ENCODE measurements at places on chromosomes 6 and 20. TPM values are rescaled to one million over a fixed set of nuclear protein-coding genes. Genes with fewer than 3 reads are reported as not detected.

GRCh38 chr6:142903812-142904211 is 41.2 kb downstream of the HIVEP2 start:
- H3K36me3 ChIP-seq = no peaks in the 10 kb centered on the region
- H3K4me1 ChIP-seq = peaks cover 91% of the 10 kb centered on the region
- H3K4me3 ChIP-seq = peak overlapping the region; percentile 33
- DNase-seq = peak; percentile 41
- H3K27me3 ChIP-seq = no peaks in the 10 kb centered on the region

The SPTLC3 gene
- 0.26 TPM for total RNA-seq

DNA sequence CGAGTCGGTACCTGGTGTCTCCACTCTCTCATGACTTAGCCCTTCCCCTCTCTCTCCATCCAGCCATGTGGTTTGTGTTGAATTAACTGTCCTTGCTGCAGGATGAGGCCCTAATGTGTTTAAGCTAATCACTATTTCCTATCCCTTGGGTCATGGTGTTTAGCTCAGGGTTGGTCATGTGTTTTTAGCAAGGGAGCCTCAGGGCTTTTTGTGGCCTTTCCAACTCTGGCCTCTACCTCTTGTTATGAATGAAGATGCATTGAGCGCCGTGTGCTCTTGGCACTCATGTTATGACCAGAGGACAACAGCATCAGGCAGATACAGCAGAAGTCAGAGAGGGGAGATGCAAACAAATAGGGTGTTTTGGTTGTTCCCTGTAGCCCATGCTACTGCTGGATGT is 674.2 kb upstream of the FLRT3 start:
- H3K27me3 ChIP-seq = no peaks in the 10 kb centered on the region
- no peaks in the 10 kb centered on the region for H3K36me3 ChIP-seq
- H3K4me1 ChIP-seq = no peaks in the 10 kb centered on the region

DNA sequence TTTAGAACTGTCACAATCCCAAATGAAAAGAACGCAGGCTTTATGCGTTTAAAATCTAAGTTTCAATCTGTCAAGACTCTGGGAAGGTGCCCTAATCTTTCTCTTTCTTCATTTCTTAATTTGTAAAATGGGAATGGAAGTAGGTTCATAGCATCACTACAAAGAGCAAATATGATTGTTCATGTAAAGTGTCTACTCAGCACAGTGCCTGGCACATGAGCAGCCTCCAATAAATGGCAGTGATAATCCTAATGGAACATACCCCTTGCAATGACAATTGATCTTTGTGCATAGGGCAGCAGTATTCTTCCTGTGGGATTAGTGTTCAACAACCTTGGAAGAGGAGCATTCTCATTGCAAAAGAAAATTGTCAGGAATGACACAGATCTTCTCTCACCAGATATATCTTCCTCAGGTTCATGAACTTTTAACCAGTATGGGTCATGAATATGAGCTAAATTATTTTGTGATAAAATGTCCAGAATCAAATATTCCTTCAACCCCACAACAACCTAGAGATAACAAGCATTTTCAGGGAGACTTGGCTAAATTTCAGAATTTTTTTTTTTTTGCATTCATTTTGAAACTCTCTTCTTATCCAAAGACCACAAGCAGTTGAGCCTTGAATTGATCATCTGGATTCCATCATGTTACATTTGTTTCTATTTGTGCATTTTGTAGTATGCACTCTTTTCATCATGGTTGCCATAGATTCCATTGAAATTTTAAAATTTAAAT is 149.1 kb downstream of the TBX18 start:
- no peaks in the 10 kb centered on the region for H3K4me1 ChIP-seq
- no peak overlapping the region for H3K27ac ChIP-seq
- no peak for DNase-seq
- no peaks in the 10 kb centered on the region for H3K36me3 ChIP-seq

GRCh38 chr6:131377112-131377705 is 195.8 kb upstream of the ARG1 start:
- DNase-seq = no peak
- H3K4me1 ChIP-seq = no peaks in the 10 kb centered on the region
- H3K27ac ChIP-seq = no peak overlapping the region
- no peaks in the 10 kb centered on the region for H3K27me3 ChIP-seq
- H3K36me3 ChIP-seq = no peaks in the 10 kb centered on the region
- H3K4me3 ChIP-seq = no peak overlapping the region

The FNDC11 gene
- total RNA-seq = 1.2 TPM

- DNase-seq = no peak
- H3K27me3 ChIP-seq = peaks cover 12% of the 10 kb centered on the region
- peaks cover 9% of the 10 kb centered on the region for H3K4me1 ChIP-seq
- no peak overlapping the region for H3K4me3 ChIP-seq
These were observed 8.9 kb upstream of the AHCY start for GRCh38 chr20:34312024-34312460.

DNA sequence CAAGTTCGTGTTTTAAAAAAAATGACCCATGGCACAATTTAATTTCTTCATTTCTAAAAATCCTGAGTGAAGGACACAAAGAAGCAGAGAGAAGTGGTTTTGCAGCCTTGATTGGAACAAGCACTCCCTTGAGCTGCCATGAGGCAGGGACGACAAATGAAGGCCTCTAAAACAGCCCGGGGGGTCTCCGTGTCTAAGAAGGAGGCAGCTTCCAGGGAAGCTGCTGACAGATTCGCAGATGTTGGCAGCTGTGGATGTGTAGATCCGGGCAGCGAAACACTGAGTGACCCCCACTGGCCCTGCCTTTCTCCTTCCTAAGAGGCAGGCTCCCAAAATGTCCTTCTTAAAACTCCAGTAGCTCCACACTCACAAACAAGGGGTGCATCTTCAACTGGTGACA is 9.6 kb upstream of the LBP start:
- no peak for DNase-seq
- no peaks in the 10 kb centered on the region for H3K4me1 ChIP-seq
- H3K36me3 ChIP-seq = no peaks in the 10 kb centered on the region
- H3K4me3 ChIP-seq = no peak overlapping the region
- no peaks in the 10 kb centered on the region for H3K27me3 ChIP-seq

- H3K4me1 ChIP-seq = peaks cover 6% of the 10 kb centered on the region
- no peaks in the 10 kb centered on the region for H3K27me3 ChIP-seq
- DNase-seq = no peak
- no peak overlapping the region for H3K4me3 ChIP-seq
- H3K36me3 ChIP-seq = no peaks in the 10 kb centered on the region
These were observed 51.2 kb upstream of the TPD52L1 start for GRCh38 chr6:125102411-125102810.

DNA sequence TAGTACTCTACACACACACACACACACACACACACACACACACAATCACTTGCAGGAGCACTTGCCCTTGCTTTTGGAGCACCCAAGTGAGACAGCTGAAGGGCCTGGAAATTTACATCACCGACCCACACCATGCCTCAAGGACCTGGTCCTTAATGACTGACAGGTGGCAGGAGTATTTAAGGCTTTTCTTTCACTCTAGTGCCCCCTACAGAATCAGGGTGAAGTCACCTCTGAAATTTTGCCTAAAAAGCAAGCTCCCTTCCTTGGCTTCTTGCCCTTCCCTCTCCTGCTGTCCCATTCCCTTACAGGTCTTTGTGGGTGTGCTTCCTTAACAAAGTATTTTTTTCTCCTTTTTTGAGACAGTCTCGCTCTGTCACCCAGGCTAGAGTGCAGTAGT is 353.5 kb upstream of the IRAK1BP1 start:
- no peak for DNase-seq
- no peaks in the 10 kb centered on the region for H3K36me3 ChIP-seq
- H3K4me1 ChIP-seq = no peaks in the 10 kb centered on the region
- H3K4me3 ChIP-seq = no peak overlapping the region
- no peaks in the 10 kb centered on the region for H3K27me3 ChIP-seq

The C20orf141 gene
- total RNA-seq = not detected

- no peaks in the 10 kb centered on the region for H3K4me1 ChIP-seq
- H3K36me3 ChIP-seq = no peaks in the 10 kb centered on the region
- no peaks in the 10 kb centered on the region for H3K27me3 ChIP-seq
- DNase-seq = no peak
These were observed 93.3 kb downstream of the CRYBG1 start for GRCh38 chr6:106453756-106454367.

DNA sequence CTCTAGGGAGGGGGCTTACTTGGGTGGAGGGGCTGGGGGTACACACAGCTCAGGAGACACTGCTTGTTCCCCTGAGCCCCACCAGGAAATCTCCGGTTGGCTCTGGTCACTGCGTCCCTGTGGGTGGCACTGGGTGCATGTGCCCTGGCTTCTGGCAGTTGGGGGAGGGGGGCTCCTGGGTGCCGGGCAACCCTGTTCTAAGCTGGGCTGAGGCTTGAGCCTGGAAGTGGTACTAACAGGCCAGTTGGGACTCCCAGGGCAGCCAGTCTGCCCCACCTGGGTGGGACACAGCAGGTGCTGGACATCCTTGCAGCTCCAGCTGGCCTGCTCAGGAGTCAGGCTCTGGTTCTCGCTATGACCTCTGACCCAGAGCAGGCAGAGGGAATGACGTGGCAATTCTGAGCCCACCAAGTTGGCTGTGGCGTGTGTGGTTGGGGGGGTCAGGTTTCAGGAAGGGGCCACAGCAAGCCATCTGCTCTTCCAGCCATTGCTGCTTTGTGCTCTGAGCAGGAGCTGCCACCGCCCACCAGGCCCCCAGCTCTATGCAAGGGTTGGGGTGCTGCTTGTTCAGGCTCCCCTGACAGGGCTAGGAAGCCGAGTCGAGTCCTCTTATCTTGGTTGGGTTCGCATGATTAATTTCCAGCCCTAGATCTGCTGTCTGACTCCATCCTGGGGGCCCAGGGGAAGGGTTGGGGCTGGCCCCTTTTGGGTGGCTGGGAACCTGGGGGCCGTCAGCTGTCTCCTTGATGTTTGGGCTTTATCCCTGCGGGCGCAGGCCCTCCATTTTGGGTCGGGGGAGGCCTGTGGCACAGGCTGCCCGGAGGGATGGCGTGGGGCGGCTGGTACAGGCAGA is 590 bp downstream of the C20orf204 start:
- no peak overlapping the region for H3K27ac ChIP-seq
- DNase-seq = no peak
- H3K4me3 ChIP-seq = no peak overlapping the region
- H3K4me1 ChIP-seq = peaks cover 69% of the 10 kb centered on the region
- no peaks in the 10 kb centered on the region for H3K27me3 ChIP-seq

The ZSCAN23 gene
- total RNA-seq = 1.1 TPM

- H3K27ac ChIP-seq = peak overlapping the region; percentile 45
- H3K27me3 ChIP-seq = no peaks in the 10 kb centered on the region
- H3K36me3 ChIP-seq = peaks cover 7% of the 10 kb centered on the region
- peaks cover 93% of the 10 kb centered on the region for H3K4me1 ChIP-seq
These were observed 57.9 kb downstream of the ELOVL5 start for GRCh38 chr6:53290537-53291510.

DNA sequence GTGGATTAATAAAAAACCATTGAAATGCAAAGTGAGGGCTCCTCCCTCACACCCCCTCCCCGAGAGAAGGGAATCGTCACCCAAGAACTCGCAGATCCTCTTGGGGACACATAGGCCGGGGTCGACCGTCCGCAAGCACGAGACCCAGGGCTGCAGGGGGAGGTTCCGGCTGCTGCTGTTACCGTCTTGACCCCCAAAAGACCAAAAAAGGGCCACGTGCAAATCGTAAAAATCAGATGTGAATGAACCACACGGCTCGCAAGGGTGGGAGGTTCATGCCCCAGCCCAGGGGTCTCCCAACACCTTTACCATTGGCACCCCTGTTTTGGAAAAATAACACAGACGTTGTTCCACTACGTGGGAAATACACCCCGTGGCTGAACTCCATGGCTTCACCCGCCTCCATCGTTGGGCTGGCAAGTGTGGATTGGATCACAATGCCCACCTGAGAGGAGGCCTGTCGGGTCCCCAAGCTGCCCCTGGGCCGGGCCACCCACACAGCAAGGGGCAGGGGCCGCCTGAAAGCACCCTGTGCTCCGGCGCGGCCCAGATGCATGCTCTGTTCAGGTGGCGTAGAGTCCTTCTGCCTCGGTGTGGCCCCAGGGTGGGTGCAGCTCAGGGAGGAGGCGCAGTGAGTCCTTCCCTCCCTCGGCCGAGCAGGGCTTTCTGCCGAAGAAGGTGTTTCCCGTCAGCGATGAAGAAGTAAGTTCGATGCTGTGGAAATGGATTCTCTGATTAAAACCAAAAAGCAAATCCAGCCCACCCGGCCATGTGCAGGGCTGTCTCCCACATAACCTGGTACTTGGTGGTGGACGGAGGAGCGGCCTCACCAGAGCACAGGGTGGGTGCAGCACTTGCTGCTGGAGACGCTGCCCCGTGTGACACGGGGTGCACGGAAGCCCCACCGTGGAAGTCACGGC is 85.0 kb downstream of the YTHDF1 start:
- no peak overlapping the region for H3K4me3 ChIP-seq
- no peaks in the 10 kb centered on the region for H3K4me1 ChIP-seq
- no peaks in the 10 kb centered on the region for H3K36me3 ChIP-seq
- H3K27ac ChIP-seq = no peak overlapping the region

The ZBTB12 gene
- total RNA-seq = 2.5 TPM

All from CD4-positive, alpha-beta memory T cell (primary cell).